Tongue (tissue), 3 donors: ENCODE measurements at places on chromosomes 3 and 15.

- DNase-seq: peak; percentile 71
Measured at GRCh38 chr15:92819278-92820235, 80.6 kb upstream of the CHD2 start.

- DNase-seq: peak; percentile 65
Measured at GRCh38 chr3:16090024-16090423, 84.5 kb upstream of the GALNT15 start.

DNA sequence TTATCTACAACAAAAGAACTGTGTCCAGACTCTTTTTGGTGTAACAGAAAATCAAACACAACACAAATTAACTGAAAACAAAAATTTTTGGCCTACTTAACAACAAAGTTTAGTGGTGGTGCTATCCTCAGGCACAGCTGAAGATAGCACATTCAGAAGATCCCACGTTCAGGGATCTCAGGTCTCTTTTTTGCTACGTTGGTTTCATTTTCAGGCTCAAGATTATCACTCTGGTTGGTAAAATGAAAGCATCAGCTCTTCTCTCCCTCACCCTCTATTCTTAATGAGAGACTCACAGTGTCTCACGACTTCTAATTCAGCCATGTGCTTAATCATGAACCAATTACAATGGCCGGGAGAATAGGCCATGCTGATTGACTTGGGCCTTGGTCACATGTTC lies 146.9 kb upstream of the PTPRG start:
- DNase-seq: no peak

DNA sequence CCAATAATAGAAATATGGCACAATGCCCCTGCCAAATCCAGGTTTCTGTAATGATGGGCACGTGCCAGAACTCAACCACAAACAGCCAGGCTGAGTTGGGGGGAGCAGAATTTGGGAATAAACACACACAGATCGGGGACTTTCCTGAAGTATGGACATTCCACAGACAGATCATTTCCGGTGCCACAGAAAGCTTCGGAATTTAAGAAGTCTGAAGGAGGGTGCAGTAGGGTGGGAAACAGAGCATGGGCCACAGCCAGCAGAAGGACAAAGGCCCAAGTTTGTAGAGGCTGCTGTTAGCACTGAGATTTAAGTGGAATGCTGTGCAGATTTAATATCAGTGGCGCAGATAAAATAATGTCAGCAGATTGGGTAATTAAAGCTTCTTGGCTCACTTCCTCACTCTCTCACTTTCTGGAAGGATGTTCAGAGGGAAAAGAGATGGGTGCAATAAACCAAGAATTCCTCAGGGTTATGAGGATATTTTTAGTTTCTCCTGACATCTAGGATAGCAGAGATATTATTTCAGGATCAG lies 67.4 kb downstream of the MYLK start:
- no peak for DNase-seq

DNA sequence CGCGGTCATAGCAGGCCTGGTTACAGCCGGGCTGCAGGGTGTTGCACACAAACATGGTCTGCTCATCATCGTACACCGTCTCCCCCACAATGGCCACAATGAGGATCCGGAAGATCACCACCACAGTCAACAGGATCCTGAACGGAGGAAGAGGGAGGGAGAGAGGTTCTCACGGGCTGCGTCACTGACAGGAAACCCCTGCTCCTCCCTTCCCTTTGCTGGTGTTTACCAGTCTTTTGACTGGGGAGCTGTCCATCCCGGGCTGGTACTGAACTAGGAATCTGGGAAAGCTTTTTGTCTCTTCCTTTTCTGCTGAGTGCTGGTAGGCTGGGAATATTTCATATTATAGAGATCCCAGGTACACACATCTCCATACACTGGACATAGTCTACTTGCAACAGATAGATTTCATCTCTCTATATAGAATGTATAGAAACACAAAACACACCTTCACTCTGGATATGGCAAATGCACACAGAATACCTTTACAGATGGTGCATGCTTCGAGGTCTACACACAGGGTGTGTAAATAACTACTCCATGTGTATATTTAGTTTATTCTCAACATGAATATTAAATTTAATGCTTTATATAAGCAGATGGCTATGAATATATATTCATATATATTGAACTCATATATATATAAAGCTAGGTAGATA lies 1.4 kb downstream of the GJD2 start:
- DNase-seq: peak; percentile 87

DNA sequence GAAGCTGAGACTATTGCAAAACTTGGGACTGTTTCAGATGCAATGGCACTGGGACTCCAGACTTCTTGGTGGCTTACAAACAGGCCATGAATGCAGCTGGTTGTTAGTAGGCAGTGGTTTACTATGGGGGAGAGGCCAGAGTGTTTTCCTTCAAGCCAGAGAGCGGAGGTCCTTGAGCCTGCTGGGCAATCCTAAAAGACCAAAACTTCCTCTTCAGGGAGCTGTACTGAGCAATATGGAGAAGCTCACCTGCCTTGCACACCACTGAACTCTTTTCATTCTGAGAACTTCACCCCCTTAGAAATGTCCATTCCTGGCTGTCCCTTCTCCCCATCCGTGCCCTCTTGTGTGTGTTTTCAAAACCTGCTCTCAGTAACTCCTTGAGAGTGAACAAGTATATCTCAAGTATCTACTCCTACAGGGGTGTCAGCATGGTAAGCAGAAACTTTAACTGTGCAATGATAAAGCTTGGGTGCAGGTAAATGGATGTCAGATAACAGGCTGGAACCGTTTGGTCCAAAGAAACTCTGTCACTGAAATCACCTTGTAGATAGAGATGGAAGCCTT lies 213.9 kb downstream of the CLSTN2 start:
- DNase-seq: no peak

- DNase-seq: peak; percentile 21
Measured at GRCh38 chr15:65862682-65863081, 6.6 kb upstream of the RAB11A start.

DNA sequence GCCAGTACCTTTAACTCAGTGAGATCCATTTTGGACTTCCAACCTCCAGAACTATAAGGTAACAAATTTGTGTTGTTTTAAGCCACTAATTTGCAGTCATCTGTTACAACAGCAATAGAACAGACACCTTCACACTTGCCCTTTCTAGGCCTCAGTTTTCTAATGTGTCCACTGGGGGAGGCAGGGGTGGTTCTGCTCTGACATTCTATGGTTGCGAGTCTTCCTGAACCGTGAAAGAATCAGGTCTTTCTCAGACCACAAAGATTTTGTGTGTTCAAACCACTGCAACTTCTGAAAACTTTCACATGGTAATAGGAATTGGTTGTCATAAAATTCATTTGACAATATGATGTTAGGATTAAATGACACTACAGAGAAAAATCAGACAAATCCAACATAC lies 26.8 kb upstream of the CSTA start:
- DNase-seq: no peak

DNA sequence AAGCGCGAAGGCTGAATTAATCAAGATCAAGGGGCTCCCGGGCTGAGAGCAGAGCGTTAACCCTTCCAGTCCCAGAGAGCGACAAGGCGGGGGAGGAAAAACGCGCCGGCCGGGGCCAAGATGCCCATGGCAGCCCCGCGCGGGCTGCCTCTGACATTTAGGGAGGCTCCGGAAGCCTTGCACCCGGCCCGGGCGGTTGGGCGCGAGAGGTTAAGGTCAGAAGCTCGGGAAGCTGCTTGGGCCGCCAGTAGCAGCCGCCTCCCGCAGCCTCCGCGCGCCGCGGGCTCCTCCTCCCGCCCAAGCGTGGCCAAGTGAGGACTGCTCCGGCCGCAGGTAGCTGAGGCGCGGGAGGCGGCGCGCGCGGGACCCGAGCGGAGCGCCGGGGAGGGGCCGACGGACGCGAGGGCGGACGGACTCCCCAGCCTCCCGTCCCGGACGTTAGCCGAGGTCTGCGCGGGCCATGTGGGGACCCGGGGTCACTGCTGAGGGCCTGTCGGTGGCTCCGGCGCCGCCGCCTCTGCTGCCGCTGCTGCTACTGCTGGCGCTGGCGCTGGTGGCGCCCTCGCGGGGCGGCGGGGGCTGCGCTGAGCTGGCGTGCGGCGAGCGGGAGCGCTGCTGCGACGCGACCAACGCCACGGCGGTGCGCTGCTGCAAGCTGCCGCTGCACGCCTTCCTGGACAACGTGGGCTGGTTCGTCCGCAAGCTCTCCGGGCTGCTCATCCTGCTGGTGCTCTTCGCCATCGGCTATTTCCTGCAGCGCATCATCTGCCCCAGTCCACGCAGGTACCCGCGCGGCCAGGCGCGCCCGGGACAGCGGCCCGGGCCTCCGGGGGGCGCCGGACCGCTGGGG lies at the start of gene C3orf80:
Gene C3orf80 (plus strand): TSS at position 247 of the 850 bp plus-strand sequence. CDS start 214 bp downstream, at position 461.
- peak; percentile 46 for DNase-seq

DNA sequence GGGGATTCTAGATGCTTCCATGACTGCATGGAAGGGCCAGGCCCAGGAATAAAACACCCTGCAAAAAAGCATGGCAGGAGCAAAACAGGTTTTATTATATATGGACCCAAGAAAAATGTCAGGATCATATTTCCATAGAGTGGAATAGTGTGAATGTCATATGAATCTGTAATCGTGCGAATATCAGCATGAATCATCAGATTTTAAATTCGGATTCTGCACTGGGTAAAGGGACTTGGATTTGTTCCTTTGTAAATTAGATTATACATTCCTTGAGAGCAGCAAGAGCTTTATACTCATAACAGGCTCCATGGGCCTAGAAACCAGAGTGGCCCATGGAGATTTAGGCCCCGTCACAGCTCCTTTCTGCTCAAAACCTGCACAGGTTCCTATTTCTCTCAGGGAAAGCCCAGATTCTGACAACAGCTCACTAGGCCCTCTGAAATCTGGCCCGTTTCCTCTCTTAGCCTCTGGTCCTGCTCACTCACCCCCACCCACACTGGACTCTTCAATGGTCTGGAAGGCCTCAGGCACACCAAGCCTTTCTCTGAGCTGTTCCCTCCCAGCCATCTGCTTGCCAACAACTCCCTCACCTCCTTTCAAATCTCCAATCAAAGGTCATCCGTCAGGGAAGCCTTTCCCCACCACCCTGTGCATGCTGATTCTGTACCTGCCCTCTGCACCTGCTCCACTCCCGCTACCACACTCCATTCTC lies 76.0 kb downstream of the FEM1B start:
- DNase-seq: no peak

DNA sequence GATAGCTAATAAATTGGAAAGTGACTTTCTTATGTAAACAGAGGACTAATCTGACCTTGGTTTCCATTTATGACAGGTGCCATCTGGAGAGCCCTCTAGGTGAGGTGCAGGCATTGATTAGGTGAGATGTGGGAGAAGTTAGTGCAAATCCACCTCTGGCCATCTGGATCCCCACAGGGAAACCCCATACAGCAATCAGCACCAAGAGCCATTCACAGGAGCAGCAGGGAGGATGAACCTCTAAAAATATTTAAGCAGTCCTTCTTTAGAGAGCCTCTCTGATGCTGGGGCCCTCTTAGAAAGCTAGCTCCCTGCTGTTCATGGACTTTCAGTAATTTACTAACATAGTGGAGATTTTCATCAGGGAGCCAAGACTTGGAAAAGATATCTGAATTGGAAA lies 69.3 kb downstream of the CLSTN2 start:
- DNase-seq: no peak

- DNase-seq: no peak
Measured at GRCh38 chr3:51944451-51945021, 2.4 kb downstream of the PARP3 start.

DNA sequence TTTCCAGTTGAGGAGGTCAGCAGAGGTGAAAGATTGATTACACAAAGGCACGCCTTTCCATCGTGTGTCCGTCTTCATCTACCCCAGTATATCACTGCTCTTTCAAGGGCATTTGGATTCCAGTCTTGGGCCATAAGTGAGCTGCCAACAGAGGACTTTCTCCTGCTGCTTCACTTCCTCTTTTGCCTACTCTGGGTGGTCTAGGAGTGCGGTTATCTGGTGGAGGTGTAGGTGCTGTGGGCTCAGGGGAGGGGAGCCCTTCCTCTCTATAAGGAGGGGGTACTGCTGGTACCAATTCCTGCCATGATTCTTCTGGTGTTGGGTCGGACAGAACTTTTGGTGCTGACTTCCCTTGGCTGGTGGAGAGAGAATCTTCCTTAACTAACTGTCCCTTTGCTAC lies 83.1 kb upstream of the VEPH1 start:
- no peak for DNase-seq

- DNase-seq: no peak
Measured at GRCh38 chr15:39888243-39888642, 31.8 kb downstream of the GPR176 start.

- peak; percentile 69 for DNase-seq
Measured at GRCh38 chr3:184748219-184749135, 36.6 kb upstream of the MAGEF1 start.

- peak; percentile 90 for DNase-seq
Measured at GRCh38 chr3:64340641-64341101, 115.4 kb upstream of the PRICKLE2 start.

DNA sequence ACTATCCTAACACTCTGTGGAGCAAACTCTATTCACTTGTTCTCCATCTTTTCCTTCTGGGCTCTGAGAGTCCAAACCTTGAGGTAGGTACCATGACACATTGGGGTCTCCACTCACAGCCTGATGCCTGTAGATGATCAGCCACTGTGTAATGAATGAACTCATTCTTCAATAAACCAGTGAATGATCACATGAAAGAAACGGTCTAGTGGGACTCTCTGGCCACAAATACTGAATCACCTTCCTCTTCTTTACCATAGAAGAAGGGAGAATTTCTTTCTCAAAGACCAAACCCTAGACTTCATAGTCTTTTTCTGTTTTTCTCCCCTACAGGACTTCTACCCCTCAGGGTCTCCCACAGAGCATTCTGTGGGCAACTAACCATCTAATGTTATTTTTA lies 20.5 kb upstream of the ABHD2 start:
- no peak for DNase-seq

DNA sequence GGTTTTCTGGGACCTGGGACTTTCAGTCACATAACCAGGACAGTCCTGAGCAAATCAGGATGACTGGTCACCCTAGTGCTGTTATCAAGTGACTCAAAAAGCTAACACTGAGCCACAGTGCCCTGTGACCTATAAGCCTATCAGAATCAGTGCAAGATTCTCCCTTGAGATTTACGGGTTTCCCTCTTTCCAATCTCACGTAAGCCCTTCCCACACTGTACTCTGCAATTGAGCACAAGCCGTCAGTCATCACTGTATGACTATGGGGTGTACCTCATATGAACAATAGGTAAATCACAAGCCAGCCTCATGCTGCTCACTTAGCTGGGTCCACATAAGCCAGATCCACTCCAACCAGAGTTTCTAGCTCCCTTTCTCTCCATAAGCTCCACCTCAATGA lies 21.0 kb upstream of the CLDN18 start:
- no peak for DNase-seq

- DNase-seq: no peak
Measured at GRCh38 chr15:77795446-77795845, 162.7 kb upstream of the LINGO1 start.

DNA sequence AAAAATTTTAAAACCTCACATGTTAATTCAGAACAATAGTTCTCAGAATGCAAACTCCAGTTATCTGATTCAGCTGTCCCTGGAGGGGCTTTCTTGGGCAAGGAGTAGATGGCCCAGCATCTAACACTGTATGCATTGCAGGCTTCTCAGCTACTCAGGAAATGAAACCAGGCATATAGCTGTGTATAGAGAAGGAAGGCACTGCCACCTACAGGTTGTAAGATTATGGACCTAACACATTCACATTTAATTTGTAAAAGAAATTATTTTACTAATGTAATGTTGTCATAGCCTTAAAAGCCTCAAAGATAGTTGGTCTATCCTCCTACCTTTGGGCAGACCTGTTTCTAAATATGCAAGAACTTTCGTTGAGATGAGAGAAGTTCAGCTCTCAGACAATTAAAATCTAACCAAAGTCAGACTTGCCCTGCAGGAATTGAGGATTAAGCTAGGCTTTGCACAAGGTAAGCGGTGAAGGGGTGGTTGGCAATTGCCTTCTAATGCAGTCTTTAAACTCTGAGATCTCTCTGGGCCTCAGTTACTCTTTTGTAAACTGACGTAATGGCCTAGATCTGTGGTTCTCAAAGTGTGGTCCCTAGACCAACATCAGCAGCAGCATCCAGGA lies 132.8 kb upstream of the SLC24A5 start:
- DNase-seq: peak; percentile 83
